Cardiac muscle cell (in vitro differentiated cells and primary cell): ENCODE measurements at places on chromosomes 2 and 18. TPM values are rescaled to one million over a fixed set of nuclear protein-coding genes. Genes with fewer than 3 reads are reported as not detected.

- DNase-seq: no peak
Observed at GRCh38 chr2:229408356-229408755, 137.3 kb upstream of the PID1 start.

DNA sequence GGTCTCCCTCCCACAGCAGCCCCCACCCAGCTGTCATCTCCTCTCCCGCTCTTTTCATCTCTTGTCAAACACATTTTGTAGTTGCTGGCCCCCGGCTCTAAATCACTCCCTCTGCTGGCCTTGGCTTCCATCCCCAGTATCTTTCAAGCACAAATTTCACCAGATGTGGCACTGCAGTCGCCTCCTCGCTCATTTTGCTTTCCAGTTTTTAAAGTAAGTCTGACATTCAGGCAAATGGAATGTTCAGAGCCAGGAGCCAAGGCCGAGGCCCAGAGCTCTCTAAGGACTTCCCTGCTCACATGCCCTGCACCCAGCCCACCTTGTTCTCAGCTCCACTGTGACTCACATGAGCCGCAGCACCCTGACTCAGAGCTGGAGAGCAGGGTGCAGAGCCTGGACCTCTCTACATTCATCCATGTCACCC lies 158.4 kb downstream of the GALNT14 start:
- DNase-seq: peak; percentile 30

GRCh38 chr2:207113414-207113813 lies 52.3 kb downstream of the KLF7 start:
- no peak for DNase-seq

DNA sequence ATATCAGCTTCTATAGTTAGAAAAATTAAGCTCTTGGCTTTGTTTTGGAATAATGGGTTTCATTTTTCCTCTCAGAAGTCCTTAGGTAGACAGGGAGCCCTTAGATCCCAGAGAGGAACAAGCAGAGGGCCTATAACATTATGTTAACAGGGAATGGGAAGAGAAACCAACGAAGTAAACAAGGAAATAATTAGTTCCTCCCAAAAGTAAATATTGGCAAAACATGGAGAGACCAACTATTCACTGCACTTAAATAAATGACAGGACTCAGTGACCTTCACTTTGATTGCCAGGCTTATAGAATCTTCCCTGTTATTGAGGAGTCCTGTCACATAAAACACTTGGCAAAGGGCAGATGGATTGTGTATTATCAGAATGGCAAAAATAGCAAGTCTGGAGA lies 5.3 kb downstream of the CRIM1 start:
- DNase-seq: no peak

GRCh38 chr18:5420906-5421305 lies 122.9 kb downstream of the EPB41L3 start:
- no peak for DNase-seq

GRCh38 chr18:56443166-56443907 lies 195.1 kb downstream of the TXNL1 start:
- DNase-seq: no peak

GRCh38 chr2:17717666-17718065 lies 35.9 kb downstream of the SMC6 start:
- no peak for DNase-seq

GRCh38 chr2:9655441-9656269 lies 24.9 kb upstream of the YWHAQ start:
- peak; percentile 84 for DNase-seq

GRCh38 chr18:44741511-44741910 lies 60.8 kb downstream of the SETBP1 start:
- no peak for DNase-seq

DNA sequence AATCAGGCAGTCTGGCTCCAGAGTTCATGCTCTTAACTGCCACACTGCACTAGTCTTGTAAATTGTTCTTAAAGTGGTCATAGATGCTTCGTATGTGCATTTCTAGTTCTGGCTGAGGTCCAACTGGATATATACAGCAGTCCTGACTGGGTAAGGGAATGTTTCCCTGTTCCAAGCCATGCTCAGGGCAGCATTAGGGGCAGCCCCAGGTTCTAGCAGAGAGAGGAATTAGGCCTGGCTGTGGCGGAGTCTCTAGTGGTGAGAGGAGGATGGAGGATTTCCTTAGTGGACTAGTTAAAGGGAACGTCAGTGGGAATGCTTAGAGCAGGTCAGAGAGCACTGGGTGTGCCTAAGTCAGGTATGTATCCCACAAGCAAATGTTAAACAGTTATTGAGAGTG lies 28.0 kb downstream of the UBE2E3 start:
- DNase-seq: peak; percentile 25

DNA sequence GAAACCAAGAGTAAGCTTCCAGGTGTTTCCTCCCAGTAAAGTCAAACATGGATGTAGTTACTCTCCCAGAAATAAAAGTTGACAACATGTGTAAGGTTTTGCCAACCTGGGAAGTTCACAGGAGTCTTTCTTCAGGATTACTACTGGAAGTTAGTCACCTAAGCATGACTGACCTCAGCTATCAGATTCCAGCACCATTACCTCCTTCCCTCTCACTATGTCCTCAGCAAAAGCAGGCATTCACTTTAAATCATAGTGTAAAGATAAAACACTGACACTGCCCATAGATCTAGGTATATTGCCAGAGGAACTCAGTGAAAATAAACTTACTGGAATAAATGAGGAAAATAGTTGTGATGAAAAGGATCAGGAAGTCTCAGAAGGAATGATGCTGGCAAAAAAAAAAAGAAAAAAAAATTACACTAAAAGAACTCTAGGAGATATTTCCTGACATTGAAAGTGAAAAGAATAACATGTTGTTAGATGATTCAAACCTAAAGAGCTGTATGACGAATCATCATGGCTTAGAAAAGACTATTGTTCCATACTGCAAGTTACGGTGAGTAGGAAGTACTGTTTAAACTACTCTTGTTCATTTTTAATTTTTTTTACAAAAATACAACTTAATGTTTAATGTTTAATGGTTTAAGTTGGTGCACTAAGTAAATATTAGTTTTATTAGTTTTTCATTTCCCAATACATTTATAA lies 484.5 kb upstream of the ZNF804A start:
- no peak for DNase-seq

- DNase-seq: no peak
Observed at GRCh38 chr18:65082907-65083306, 667.9 kb upstream of the CDH7 start.

DNA sequence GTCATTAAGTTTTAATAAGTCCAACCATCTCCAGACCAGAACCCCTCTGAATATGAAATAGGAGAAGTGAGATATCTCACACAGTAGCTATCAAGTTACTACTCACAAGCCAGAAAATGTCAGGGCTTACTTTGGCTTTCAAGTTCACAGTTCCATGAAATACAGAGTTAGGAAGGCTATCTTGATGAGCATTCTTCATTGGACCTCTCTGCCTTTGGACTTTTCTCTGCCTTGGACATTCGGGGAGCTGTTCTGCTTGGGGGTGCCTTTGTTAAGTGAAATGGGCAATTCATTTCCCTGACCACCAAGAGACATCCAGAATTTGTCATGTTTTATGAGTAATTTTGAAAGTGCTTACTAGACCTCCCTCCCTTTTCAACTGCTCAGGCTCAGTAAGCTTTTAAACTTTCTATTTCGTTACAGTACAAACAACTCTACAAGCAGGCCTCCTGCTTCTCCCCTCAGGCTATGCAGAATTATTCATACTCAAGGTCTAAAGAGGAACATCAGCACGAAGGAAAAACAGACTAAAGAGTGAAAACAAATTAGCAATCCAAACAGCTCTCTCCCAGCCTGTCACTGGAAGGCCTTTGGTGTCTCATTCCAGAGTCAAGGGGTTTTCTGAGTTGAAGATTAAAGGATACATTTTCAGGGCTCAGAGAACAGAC lies 95.3 kb downstream of the MREG start:
- peak; percentile 29 for DNase-seq

- DNase-seq: peak; percentile 76
Observed at GRCh38 chr2:73984203-73984921, at the start of gene TET3. Gene TET3, plus strand, starts transcription at chr2:73984910. Its CDS starts 1,494 bp downstream, at chr2:73986404.

GRCh38 chr2:238730001-238730669 lies 117.8 kb upstream of the TWIST2 start:
- DNase-seq: no peak

GRCh38 chr18:31684279-31685096 lies at the start of gene B4GALT6:
Gene B4GALT6, minus strand, starts transcription at chr18:31684581. Its CDS starts 155 bp downstream, at chr18:31684426.
- peak; percentile 75 for DNase-seq

DNA sequence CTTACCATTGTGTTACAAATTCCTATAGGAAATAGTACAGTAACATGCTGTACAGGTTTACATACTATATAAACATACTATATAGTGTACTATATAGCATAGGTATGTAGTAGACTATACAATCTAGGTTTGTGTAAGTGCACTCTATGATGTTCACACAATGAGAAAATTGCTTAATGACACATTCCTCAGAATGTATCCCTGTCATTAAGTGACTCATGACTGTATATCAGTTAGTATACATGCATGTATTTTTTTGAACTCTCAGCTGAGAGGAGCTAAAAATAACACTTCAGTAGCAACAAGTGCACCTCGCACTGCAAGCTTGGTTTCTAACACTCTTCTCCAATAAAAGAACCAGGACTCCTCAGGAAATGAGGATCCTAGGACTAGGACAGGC lies 19.5 kb upstream of the ASXL3 start:
- DNase-seq: no peak

DNA sequence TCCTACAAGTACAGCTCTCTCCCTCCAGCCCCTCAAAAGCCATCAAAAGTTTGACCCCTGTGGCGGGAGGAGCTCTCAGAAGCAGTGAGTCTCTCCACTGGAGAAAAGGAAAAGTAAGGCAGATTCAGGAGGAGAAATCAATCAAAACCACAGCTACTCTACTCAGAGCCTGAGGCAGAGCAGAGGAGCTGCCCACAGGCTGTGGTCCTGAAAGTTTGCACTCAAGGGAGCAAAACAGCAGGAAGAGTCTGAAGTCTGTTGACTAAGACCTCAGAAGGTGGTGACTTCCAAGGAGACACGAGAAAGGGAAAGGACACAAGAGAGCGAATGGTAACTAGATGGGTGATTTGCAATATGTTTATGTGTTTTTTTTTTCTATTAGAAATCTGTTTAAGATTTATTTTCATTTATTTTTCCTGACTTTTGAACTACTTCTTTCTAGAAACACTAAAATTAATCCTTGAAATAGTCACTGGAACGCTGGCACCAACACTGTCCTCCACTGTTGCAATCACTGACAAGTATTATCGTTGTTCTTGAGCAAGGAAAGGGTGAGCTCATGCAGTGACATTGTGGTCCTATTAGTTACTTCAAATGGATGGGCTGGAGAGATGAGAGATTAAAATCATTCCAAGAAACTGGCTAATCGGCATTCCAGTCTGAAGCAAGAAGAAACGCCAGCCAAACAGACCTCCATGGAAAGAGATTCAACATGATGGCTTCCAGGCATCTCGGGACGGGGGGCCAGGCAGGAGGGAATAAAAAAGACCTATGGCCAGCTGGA lies 35.8 kb downstream of the PID1 start:
- DNase-seq: peak; percentile 52

GRCh38 chr2:235501673-235502031 lies 7.8 kb downstream of the AGAP1 start:
- DNase-seq: peak; percentile 62

- DNase-seq: peak; percentile 59
Observed at GRCh38 chr2:191758518-191759507, 80.9 kb downstream of the NABP1 start.

- no peak for DNase-seq
Observed at GRCh38 chr2:231290321-231291015, 92.0 kb downstream of the ARMC9 start.

DNA sequence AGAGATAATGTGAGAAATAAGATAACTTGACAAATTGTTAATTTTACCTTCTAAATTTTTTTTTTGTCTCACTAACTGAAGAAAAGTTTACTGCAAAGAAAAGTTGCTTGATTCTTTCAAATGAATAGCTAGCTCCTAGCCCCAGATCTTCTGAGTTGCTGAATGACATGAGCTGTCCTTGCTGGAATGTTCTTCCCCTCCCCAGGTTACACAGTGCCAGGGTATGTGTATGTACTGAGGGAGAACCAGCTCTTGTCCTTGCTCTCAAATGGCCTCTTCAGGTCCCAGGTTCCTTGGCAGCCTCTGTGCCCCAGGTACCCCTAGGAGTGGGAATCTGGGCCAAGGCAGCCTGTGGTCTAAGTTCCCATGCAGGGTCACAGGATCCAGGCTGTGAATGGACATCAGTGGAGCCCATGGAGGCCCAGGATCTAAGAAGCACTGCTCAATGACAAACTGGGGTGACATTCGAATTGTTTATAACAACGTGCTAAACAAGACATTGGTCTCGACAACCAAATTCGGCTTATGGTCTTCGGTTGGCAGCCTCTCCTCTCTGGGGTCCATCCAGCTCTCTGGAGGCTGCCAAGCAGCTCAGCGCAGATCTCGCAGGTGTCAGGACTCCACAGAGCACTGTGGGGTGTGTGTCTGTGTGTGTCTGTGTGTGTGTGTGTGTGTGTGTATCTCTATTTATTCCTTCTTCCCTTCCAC lies 17.1 kb upstream of the INO80C start:
- DNase-seq: no peak

DNA sequence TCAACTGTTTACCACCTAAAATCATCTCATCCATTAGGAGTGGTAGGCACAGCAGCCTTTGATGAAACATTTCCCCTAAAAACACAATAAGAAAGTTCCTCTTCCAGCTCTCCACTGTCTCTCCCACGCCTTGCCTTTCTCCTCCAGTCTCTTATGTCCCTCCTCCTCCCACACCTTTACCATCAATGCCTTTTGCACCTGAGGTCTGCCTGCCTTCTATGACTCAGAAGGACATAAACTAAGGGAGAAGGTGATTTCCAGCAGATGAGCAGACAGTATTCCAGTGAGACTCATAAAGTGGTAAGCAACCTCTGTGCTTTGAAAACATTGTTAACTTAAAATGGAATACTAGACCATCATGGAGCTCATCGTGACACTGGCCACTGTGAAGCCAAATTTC lies 34.2 kb upstream of the NDUFV2 start:
- no peak for DNase-seq

- DNase-seq: no peak
Observed at GRCh38 chr2:205807758-205808157, 125.5 kb downstream of the NRP2 start.

DNA sequence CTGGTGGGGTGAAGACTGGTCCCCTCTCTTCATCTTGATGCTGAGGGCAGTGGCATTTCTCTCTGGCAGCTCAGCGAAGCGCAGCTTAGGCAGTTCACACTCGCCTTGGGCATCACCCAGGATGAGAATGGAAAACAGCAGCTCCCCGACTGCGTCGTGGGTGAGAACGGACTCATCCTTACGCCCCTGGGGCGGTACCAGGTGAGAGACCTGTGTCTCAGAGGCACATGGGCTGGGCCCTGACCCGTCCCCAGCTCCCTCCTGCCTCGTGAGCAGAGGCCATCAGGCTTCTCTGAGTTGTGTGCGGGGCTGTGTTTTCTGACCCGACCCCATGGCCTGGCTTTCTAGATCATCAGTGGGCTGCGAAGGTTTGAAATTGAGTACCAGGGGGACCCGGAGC lies 8.2 kb upstream of the CCDC74A start:
- DNase-seq: no peak

The SIX3 gene
- not detected in 2 replicates for polyA plus RNA-seq

The IL1RL2 gene
- polyA plus RNA-seq: not detected in 2 replicates

The CDK5R2 gene
- polyA plus RNA-seq: 0.22 and 0.24 TPM in 2 replicates

The NEU2 gene
- not detected in 2 replicates for polyA plus RNA-seq

The MBP gene
- 0.32 TPM in 1 of 2 replicates, not detected in the other for polyA plus RNA-seq

The ADD2 gene
- 4.7 and 18.5 TPM in 2 replicates for polyA plus RNA-seq

The SCN7A gene
- polyA plus RNA-seq: 0.77 and 0.89 TPM in 2 replicates

The FBXO48 gene
- 0.50 and 1.3 TPM in 2 replicates for polyA plus RNA-seq

The HNRNPLL gene
- 65.4 and 80.2 TPM in 2 replicates for polyA plus RNA-seq

The MCEE gene
- polyA plus RNA-seq: 51.1 and 57.5 TPM in 2 replicates

The EPHA4 gene
- 21.2 and 27.1 TPM in 2 replicates for polyA plus RNA-seq

The ABCB11 gene
- polyA plus RNA-seq: 0.02 and 0.06 TPM in 2 replicates

The DYNC2LI1 gene
- 44.7 and 64.9 TPM in 2 replicates for polyA plus RNA-seq

The C1QL2 gene
- 0.60 TPM in 1 of 2 replicates, not detected in the other for polyA plus RNA-seq
